ENCODE measurements at places on chromosomes 1 and 21.
A peak's percentile ranks its signal among the peaks of the same experiment; 100 is the strongest.

DNA sequence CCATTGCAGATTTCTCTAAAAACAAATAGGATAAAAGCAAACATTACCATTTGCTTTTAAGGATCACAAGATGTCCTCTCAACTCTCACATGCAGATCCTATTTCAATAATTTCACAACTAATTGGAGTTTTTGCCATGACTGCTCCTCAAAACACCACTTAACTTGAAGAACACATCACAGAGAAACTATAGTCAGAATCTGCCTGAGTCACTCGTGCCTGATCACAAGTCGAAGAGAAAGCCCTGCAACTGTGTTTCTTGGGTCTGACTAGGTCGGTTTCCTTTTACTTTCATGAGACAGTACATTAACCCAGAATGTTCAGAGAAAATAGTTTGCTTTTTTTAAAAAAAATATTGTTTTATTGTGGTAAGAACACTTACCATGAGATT, 46.3 kb upstream of the SMYD2 start:
- DNase-seq = no peak

- DNase-seq = no peak
Measured at GRCh38 chr21:20997311-20997635, 936 bp upstream of the NCAM2 start.

GRCh38 chr1:1020415-1021009, 592 bp downstream of the AGRN start:
- peak; percentile 56 for DNase-seq

GRCh38 chr1:4425892-4426291, 228.5 kb upstream of the AJAP1 start:
- no peak for DNase-seq

DNA sequence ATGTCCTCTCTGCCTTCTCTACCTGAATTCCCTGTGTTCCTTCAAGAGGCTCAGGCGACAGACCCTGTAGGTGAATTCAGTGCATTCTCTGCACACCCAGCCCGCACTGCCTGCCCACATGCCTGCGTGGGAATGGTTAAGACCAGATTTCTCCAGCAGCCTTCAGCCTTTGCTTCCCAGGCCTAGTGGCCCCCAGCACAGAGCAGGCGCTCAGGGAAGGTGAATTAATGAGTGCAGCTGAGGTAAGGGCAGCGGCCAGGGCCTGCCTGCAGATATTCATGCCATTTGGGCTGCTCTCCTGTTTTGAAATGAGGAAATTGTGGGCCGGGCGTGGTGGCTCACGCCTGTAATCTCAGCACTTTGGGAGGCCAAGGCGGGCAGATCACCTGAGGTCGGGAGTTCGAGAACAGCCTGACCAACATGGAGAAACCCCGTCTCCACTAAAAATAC, 45.5 kb downstream of the IER5 start:
- no peak for DNase-seq

Measured in left colon (tissue), 2 donors.